ENCODE measurements at places on chromosomes 11 and 22.

DNA sequence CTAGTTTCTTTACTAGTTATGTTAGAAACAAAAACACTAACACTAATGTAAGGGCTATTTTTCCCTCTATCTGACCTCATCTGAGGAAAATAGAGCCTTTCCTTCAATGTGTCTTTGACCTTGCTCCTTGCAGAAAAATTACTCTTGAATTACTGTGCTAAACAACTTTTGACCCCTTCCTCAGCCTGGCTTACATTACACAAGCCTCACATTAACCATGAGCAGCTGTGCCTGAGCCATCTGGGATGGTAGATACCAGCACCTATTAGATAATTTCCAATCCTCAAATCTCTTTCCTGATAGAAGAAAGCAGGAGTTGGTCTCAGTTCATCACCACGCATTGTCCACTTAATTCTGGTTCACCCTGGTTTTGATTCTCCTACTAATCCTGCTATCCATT lies 134.4 kb upstream of the NCAM1 start:
- DNase-seq = no peak

DNA sequence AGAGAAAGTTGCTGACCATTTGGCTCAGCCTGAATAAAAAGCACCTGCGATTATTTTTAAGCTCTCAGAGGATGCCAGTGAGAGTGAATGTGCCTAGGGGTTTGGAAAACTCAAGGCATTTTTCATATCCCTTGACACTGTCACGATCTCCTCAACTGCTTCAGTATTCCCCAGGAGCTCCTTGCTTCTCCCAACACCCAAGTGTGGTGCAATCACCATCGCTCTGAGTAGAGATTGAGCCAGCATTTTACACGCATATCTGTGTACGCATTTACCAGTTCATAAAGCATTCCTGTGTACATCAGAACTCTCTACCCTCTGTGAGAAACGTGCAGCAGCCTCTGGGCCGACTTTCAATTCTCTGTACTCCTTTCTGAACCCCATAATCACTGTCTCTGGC lies 1.3 kb downstream of the SRRD start:
- no peak for DNase-seq

GRCh38 chr11:128294671-128295050 lies 292.7 kb downstream of the ETS1 start:
- no peak for DNase-seq

GRCh38 chr11:3202759-3203158 lies 15.9 kb downstream of the MRGPRG start:
- no peak for DNase-seq

GRCh38 chr11:67626970-67627369 lies 2.8 kb downstream of the NUDT8 start:
- no peak for DNase-seq

- no peak for DNase-seq
These were observed 92.6 kb downstream of the KIAA1671 start for GRCh38 chr22:25045159-25045558.

DNA sequence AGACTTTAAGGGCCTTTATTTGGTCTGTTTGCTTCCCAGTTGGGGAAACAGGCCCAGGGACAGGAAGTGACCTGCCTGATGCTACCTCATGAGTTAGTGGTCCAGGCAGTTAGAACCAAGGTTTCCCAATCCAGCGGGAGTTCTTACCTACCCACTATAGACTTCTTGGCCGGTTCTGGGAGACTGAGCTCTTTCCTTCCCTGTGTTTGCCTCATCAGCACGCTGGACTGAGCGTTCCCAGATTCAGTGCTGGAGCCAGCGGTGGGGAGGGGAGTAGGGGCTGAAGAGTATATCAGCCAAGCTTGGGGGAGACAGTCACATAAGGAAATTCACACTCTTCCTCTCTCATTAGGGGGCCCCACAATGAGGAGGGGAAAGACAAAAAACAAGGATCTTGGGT lies 27.1 kb downstream of the TIMP3 start:
- DNase-seq = no peak

- DNase-seq = no peak
These were observed 91.3 kb upstream of the AMOTL1 start for GRCh38 chr11:94676814-94677213.

DNA sequence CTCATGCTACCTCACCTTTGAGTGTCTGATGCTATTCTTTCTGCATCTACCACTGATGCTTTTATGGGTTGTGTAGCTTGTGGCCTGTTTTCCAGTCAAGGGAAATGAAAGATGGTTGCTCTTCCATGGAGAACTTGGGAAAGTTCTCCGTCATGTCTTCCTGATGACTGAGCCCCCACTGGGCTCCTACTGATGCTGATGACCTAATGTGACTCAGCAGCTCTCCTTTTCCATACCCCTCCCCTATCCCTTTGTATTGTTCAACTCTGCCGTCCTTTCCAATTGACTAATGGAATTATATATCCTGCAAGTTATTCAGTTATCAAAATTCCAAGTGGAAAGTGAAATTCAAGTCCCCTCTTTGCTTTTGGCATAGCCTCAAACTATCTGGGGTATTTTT lies 44.7 kb downstream of the REXO2 start:
- DNase-seq = no peak

- DNase-seq = no peak
These were observed 95.9 kb upstream of the DDI1 start for GRCh38 chr11:103940551-103940950.

DNA sequence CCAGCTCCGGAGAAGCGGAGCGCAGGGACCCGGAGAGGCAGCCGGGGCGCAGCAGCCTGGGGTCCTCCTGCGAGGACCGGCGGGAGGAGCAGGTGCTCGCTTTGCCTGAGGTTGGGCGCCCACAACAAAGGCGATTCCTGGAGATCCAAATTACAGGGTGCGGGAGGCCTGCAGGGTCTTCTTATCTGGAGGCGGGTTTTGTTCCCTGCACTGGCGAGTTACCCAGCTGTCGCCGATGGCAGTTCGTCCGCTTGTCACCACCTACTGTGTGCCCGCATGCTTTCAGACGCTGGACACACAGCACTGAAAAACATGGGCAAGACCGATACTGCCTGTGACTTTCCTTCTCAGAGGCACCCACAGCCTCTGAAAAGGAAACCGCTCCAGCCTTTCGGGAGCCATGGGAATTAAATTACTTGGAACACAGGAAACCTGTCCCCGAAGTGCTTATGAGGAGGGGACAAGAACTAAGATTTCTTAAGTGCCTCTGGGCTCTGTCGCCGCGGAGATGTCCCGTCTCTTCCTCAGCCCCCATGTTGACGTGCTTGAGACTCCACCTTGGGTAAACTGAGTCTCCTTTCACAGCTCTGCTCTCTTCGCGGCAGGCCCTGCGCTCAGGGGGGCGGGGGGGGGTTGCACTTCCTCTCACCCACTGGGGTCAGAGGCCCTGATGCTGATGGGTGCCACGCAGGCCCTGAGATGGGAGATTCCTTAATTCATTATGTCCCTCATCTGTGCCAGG lies 1.3 kb upstream of the ZFTA start:
- DNase-seq = no peak

DNA sequence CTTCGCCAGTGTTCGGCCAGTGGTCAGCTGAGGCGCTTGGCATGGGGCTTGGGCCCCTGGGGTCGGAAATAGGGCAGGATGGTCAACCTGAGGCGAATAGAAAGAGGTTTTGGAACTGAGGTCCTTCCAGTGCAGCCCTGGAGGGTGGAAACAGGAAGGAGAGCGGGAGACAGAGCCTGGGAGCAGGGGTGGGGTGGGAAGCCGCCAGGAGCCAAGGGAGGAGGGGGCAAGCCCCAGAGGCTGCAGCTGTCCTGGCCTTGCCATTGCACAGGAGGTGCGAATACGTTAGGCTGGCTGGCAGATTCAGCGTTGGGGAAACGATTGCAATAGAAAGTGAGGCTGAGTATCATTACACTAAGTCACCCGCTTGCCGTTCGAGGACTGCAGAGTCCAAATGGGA lies 13.9 kb upstream of the KCTD17 start:
- no peak for DNase-seq

DNA sequence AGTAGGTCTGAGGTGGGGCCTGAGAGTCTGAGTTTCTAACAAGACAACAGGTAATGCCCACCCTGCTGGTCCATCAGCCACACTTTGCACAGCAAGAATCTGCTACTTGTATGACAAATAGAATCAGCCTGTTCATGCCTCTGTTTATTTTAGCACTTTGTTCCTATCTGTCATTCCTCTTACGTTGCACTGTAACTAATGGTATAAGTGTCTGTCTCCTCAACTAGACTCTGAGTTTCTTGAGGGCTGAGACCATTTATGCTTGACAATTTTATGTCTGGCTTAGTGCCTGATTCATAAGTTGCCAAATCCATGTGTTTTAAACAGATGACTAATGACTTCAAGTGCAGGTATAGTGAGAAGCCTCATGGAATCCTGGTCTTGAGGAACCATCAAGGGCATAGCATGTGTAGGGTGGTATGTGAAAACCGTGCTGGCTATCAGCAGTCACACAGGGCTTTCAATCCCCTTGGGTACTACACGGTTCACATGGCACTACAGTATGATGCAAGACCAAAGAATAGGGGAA lies 209.7 kb downstream of the C11orf91 start:
- DNase-seq = no peak

DNA sequence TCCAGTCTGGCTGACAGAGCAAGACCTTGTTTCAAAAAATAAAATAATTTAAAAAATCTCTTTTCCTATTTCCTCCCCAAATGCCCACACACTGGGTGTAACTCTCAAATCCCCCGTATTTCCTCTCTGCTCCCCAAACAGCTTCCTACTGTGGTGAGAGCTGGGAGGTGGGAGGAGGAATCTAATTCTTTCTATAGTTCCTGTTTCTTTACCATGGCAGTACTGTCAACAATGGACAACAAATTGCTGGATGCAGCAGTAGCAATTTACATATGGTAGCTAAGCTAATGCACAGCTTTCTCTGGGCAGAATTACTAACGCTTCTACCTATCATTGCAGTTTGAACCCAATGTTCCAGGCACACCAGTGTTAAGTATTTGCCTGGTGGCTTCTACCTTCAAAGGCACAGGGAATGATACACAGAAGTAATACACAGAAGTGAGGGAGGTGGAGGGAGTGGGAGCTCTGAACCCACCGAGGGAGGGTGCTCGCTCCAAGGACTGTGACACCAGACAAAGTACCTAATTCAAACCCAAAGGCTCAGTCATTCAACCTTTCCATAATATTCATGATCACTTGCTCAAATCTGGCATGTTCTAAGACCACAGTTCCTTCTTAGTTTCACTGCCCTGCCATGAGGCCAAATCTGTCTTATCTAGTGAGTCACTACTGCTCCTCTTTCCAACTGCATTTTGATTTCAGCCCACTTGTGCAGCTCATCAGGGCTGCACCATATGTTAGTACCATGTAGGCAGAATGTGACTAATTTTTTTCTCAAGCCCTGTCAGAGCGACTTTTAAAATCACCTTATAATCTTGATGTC lies 37.9 kb downstream of the CELF1 start:
- DNase-seq = peak; percentile 58

- DNase-seq = no peak
These were observed 3.9 kb downstream of the TNKS1BP1 start for GRCh38 chr11:57320719-57321387.

DNA sequence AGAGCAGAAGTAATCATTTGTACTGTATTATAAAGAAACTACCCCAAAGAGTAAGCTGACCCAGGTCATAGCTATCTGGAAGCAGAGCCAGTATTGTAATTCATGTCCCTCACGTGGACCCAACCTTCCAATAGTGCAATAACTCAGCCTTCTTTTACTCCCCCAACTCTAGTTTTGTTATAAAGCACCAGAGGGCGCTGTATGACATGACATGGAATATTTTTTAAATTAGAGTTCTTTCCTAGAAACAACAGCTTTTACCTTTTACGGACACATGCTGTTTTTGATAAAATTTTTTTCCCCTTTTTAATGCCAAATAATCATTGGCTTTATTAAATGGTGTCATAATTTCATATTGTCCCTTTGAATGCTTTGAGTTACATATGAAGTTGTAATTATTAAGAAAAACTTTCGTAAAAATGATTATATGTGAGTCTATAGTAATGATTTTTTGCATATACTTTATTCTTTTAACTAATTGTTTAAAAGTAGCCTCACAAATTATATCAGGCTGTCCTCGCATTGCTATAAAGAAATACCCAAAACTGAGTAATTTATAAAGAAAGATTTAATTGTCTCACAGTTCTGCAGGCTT lies 76.9 kb downstream of the DKK3 start:
- no peak for DNase-seq

DNA sequence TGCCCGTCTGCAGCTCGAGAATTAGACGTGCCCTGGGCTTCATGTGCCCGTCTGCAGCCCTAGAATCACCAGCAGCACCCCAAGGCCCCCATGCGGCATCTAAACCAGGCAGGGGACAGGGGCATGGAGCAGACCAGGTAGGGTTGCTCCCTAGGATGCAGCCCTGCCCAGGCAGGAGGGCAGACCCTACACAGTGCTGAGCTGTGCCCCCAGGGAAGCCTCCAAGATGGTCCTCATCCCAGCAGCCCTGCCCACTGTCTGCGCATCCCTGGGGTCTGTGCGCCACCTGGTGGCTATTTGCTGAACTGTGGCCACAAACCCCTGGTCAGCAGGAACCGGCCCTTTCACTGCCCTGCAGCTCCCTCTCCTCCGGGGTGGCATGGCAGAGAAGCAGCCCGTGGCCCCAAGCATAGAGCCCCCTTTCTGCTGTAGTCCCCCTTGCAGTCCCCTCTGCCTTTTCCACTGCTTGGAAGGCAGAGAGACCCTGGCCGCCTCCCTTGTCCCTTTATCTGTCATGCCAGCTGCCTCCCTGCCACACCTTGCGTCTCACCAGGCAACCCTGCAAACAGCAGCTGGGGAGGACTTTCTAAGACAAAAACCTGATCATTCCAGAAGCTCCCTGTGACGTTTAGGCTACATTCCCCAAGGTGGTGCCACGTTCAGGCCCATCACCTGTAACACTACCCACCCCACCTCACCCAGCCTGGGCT lies 86.6 kb downstream of the KCNQ1 start:
- no peak for DNase-seq

DNA sequence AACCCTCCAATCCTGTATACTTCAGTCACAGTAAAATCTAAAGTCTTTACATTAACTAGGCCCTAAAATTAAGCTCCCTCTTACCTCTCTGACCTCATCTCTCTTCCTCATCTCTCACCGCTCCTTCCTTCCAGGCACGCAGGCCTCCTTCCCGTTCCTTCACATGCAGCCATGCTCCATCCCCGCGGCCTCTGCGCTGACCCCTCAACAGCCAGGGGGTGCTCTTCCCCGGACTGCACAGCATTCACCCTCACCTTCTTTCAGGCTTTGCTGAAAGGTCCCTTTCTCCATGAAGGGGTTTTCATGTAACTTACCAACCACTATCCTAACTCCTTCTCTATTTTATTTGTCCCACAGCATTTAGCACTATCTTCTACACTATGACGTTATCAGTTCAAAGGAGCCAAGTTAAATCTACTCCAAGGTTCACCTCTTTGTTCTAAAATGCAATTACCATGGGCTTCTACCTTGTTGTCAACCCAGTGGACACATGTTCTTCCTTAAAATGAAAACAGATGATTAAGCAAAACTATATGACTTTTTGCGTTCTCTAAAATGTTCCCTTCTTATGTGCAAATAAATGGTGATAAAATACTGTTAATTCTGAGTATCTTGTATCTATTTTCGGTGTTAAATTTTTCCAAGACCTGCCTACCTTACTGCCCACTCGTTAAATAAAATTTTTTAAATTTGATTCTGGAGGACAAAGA lies 57.8 kb upstream of the APOA1 start:
- no peak for DNase-seq

GRCh38 chr22:45284705-45285262 lies at the start of gene UPK3A:
Gene UPK3A, plus strand, starts transcription at chr22:45284949. Its CDS starts 65 bp downstream, at chr22:45285014.
- DNase-seq = no peak

- DNase-seq = no peak
These were observed 25.4 kb downstream of the NEU3 start for GRCh38 chr11:75014129-75014528.
